ENCODE measurements at places on chromosomes 5 and 9.

GRCh38 chr5:68662804-68663307 is 431.0 kb upstream of the SLC30A5 start:
- no peak overlapping the region for H3K4me3 ChIP-seq
- H3K4me1 ChIP-seq: peaks cover 5% of the 10 kb centered on the region
- no peak for DNase-seq
- no peaks in the 10 kb centered on the region for H3K27me3 ChIP-seq

GRCh38 chr5:178145965-178146820 is 7.5 kb downstream of the NHP2 start:
- no peak overlapping the region for H3K4me3 ChIP-seq
- no peaks in the 10 kb centered on the region for H3K27me3 ChIP-seq
- H3K27ac ChIP-seq: no peak overlapping the region

DNA sequence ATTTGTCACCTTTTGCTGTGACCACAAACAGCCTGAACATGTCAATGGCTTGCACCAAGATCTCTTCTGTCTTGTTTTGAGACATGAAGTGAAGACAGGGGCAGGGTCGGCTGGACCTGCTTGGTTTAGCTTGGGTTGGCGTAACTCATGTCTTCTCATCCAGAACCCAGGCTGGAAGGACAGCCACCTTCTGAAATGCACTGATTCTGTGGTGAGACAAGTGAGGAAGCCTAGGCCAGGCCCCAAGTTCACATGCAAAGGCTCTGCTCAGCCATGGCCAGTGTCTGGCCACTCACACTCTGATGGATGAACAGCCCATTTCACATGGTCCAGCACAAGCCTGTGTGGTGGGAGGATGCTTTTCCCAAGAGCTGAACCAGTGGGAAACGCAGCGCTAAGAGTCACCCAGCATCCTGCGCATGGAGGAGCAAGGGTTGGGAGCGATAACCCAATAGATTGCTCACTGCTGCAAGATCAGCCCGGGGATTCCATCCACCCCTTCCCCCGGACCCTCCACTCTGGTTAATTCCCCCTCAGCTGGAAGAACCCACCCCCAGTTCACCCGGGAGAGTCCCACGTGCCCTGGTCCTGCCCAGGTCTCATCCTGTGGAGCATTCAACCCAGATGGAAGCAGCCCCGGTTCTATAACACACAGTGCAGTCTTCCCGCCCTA is 16.2 kb upstream of the MED10 start:
- no peaks in the 10 kb centered on the region for H3K4me1 ChIP-seq
- peak; percentile 70 for DNase-seq

DNA sequence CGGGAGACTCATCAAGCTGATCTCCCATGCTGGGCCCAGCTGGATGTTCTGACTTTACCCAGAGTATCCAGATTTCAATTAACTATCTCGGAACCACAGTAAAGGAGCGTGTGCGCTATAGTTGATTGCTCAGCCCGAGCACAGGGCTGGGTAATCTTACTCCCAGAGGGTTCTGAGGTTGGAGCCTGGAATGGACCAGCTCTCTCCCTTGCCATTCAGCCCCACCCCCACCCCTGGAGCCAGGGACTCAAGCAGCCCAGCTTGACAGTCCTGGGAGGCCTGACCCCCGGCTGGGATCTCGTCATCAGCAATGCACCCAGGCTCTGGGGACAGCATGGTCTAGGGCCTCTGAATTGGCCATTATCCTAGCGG is 23.7 kb upstream of the PTGES start:
- no peaks in the 10 kb centered on the region for H3K27me3 ChIP-seq
- peaks cover 17% of the 10 kb centered on the region for H3K4me1 ChIP-seq
- peak overlapping the region; percentile 81 for H3K27ac ChIP-seq
- H3K4me3 ChIP-seq: peak overlapping the region; percentile 34
- DNase-seq: no peak

GRCh38 chr9:86099701-86100364 is 475 bp upstream of the GOLM1 start:
- peak overlapping the region; percentile 88 for H3K27ac ChIP-seq
- no peaks in the 10 kb centered on the region for H3K27me3 ChIP-seq
- peaks cover 15% of the 10 kb centered on the region for H3K4me1 ChIP-seq
- H3K36me3 ChIP-seq: no peaks in the 10 kb centered on the region
- H3K4me3 ChIP-seq: peak overlapping the region; percentile 88

DNA sequence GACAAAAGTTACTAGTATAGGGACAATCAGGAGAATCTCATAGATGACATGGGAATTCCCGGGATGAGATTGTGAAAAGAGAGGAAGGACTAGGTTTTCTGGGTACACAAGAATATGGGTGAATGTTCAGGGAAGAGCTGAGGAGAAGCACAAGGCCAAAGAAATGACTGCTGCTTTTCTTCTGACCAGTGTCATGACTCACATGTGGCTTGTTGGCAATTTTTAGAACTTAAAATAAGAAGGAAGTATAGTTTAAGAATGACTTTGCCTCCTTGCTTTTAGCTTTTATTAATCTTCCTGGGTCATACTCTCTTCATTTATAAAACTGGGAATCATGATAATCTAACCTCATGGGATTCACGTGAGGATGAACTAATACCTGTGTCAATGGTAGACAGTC is 652.4 kb upstream of the MEF2C start:
- H3K27me3 ChIP-seq: no peaks in the 10 kb centered on the region
- no peaks in the 10 kb centered on the region for H3K4me1 ChIP-seq
- no peak overlapping the region for H3K4me3 ChIP-seq
- no peaks in the 10 kb centered on the region for H3K36me3 ChIP-seq

GRCh38 chr5:80114860-80115259 is 79.7 kb downstream of the THBS4 start:
- no peaks in the 10 kb centered on the region for H3K27me3 ChIP-seq
- no peak overlapping the region for H3K27ac ChIP-seq
- H3K36me3 ChIP-seq: no peaks in the 10 kb centered on the region
- H3K4me1 ChIP-seq: peaks cover 3% of the 10 kb centered on the region
- no peak overlapping the region for H3K4me3 ChIP-seq

Measured in vagina (tissue), 2 donors.